Fibroblast of skin of scalp (primary cell): ENCODE measurements at places on chromosomes 3 and 15.
A peak's percentile ranks its signal among the peaks of the same experiment; 100 is the strongest.

DNA sequence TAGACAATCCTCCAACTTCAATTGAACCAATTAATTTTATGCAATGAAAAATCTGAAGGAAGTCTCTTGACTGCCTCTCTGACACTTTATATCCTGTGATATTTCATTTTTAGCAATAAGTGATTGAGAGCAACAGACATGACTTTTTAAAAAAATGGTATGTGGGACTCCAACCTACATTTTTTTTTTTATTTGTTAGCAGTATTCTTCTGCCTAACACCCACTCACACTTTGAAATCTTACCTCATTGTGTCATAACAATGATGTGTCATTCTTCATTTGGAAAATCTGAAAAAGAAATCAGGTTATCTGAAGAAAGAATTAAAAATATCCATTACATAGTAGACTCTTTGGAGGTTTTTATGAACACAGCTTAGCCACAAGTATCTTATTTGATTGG is 541.3 kb upstream of the KCNMB2 start:
- DNase-seq, result no peak

GRCh38 chr3:34862456-34862855 is 776.9 kb upstream of the ARPP21 start:
- DNase-seq, result no peak

GRCh38 chr3:147921051-147921450 is 511.9 kb downstream of the ZIC1 start:
- peak; percentile 63 for DNase-seq

DNA sequence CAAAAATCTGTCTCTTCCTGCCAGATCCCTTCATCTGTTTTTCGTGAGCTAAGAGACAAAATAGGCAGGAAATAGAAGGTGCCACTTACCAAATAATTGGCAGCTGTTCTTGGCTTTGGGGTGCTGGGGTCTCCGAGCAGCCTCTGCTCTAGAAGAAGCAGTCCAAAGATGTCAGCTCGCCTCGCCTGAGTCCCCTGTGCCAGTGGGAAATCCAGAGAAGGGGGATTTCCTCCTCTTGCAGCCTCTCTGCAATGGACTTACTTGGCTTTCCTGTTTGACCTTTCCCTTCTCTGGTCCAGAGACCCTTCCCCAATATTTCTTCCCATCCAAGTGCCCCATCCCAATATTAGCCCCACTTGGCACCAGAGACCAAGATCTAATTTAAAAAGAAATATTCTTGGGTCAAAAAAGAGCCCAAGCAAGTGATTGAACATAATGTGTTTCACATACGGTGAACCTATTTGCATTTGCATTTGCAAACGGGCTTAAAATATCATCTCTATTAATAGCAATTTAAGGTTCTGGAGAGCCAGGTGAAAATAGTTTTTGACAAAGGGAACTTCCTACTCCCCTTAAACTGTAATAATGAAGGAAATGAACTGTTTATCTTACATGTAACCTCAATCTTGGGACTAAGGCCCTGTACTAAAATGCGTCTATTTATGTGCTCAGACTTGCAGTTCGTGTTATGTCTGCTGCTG is 23.2 kb downstream of the CD86 start:
- no peak for DNase-seq

- DNase-seq, result peak; percentile 4
These were observed 293.6 kb upstream of the MDFIC2 start for GRCh38 chr3:70606018-70606417.

GRCh38 chr3:38124324-38125122 is 12.4 kb downstream of the ACAA1 start:
- no peak for DNase-seq

DNA sequence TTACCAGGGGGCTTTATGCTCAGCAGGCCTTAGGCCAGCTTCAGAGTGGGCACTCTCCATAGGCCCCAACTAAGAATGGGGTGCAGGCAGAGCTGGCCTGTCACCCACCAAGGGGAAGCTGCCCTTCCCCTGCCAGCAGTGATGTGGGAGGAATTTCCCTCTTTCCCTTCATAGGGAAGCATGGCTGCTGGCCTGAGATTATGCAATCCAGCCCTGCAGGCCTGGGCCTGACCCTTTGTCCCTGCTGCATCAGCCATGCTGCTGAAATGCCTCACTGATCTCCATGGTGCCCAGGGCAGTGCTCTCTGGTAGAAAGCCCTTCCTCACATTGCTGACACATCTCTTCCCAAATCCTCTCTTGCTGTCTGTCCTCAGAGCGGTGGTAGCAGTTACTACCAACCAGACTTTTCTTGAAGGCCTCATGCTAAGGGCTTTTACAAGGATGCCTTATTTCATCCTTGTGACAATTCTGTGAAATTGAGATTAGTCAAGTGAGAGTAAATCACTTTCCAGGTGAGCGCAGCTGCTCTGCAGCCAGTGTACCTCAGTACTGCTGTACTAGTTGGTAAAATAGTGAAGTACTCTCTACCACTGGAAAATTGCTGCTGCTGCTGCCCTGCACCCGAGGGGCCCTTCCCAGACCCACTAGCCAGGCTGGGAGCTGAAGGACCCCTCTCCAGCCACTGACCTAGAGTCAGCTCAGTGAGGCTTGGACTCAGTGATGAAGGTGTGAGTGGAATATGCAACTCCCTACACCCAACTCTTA is 33.8 kb downstream of the MRAS start:
- DNase-seq, result no peak

DNA sequence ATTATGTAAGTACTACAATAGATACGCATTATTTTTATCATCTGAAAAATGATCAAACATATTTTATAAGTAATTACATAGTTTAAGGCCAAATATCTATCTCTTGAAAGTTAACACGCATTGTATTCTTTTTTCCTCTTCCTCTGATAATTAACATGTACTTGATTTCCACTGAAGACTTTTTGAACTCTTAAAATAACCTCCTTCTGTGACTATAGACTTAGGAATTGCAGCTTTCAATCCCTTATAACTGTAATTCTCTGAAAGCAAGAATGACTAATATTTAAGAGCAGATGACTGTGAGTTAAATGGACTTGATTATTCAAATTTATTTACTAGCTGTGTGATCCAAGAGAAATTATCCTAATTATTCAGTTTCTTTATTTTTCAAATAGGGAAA is 730.6 kb upstream of the NECTIN3 start:
- peak; percentile 37 for DNase-seq

DNA sequence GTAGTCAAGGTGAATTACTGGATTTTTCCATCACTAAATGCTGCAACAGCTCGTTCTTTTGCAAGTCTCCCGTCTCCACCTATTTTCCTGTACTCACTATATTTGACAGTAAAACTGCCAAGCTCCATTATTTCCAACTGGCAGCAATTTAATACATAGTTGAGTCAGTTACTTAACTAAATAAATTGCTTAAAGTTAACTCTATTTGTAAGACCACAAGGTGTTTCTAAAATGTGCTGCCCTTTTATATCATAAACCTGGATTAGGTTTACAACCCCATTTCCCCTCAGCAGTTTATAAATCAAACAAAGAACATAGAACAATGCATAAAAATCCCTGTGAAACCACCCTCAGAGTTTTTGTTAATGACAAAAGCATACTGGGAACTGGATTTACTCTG is 211.4 kb upstream of the DPH6 start:
- DNase-seq, result no peak

DNA sequence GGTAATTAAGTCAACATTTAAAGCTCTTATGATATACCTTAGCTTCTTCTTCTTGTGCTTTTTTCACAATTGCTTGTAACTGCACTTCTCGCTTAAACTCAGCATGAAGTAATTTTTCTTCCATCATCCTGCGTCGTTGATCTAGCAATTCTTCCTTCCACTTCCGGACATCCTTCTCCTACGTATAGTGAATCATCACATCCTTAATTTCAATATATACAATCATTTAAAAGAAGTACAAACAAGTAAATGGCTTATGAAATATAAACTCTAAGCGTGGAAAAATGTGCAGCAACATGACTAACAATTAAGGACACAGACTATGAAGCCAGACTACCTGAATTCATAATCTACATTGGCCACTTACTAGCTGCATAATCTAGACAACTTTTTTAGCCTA is 151.4 kb downstream of the SCAPER start:
- DNase-seq, result no peak

DNA sequence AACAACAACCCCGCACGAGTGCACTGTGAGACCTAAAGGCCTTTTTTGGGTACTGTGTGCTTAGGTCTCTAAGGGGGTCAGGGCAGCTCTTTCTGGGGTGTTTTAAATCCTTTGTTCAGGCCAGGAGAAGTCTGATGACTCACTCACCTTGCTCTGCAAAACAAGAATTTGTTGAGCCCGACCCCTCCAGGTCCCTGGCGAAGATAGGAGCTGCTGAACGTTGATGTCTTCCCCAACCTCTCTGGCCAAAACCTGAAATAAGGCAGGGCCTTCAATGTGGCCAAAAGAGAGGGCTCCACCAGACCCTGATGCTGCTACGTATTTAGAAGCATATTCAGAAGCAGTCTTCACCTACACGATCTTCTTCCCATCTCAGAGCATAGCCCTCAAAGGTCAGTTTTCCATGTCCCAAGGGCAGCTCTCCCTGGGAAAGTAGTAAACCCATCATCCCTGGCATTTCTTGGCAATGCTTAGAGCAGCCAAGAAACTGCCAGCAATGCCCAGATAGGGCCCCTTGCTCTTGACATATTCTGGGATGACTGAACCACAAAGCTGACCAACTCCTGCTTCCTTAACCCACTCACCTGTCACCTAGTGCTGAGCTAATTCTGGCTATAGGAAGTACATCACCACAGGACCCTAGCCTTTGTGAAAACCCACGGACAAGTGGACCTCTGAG is 27.1 kb downstream of the CCDC13 start:
- DNase-seq, result no peak

- no peak for DNase-seq
These were observed 6.0 kb downstream of the CIB2 start for GRCh38 chr15:78125267-78125666.

DNA sequence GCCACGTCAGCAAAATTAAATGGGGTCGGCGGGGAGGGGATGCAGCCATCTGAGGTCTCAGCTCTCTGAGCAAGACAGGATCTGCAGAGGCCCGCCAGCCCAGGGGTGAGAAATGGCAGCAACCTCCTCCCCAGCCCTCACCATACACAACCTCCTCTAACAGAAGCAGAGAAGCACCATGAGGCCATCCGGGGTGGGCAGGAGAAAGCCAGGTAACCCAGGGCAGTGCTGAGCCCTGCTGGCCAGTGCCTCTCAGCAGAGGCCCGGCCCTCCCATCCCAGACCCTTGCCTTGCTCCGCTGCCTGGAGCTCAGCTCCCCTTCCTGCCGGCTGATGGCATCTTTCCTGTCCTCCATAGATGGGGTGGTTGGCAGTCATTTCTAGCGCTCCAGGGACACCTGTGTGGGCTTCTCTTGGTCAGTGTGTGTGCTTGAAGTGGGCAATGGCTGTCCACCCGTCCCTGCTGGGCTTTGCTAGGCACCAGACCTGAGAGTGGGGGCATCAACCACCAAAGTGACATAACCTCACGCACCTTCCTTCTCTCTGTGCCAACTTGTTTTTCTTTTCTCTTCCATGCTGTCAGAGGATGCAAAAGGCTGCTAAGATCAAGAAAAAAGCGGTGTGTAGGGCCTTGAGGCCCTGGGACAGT is 175.8 kb downstream of the NSMCE3 start:
- no peak for DNase-seq
